Upper lobe of left lung (tissue), 6 donors: ENCODE measurements at places on chromosomes 1 and 21. TPM values are rescaled to one million over a fixed set of nuclear protein-coding genes. Genes with fewer than 3 reads are reported as not detected.

DNA sequence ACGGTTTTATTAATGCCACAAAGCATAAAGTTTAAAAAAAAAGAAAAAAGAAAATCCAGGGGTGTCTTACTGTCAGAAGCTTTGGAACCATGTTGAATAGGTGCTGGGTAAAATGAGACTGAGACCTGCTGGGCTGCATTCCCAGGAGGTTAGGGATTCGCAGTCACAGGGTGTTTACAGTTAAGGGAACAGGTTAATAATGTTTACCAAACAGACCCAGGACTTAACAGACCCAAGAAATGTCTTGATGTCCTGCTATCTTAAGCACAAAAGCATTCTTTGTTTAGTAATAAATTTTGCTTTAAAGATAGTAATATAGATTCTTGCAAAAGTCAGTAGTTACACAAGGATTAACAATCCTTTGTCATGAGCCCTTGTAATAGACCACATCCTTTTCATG, 54.7 kb downstream of the OLFML3 start:
- H3K4me1 ChIP-seq = no peaks in the 10 kb centered on the region
- no peak overlapping the region for H3K27ac ChIP-seq
- no peak for DNase-seq
- no peaks in the 10 kb centered on the region for H3K36me3 ChIP-seq
- no peak overlapping the region for H3K4me3 ChIP-seq
- no peaks in the 10 kb centered on the region for H3K27me3 ChIP-seq

GRCh38 chr1:212315907-212316306, 30.7 kb downstream of the PPP2R5A start:
- no peak overlapping the region for H3K27ac ChIP-seq
- H3K36me3 ChIP-seq = no peaks in the 10 kb centered on the region
- H3K27me3 ChIP-seq = no peaks in the 10 kb centered on the region
- no peak for DNase-seq
- peaks cover 7% of the 10 kb centered on the region for H3K4me1 ChIP-seq
- no peak overlapping the region for H3K4me3 ChIP-seq

GRCh38 chr21:41289431-41289830, 27.2 kb upstream of the FAM3B start:
- H3K36me3 ChIP-seq = no peaks in the 10 kb centered on the region
- H3K4me3 ChIP-seq = no peak overlapping the region
- H3K27ac ChIP-seq = no peak overlapping the region
- DNase-seq = no peak
- no peaks in the 10 kb centered on the region for H3K27me3 ChIP-seq

GFI1 gene
- total RNA-seq = 3.2 TPM
